ENCODE measurements at places on chromosomes 16 and 17. TPM values are rescaled to one million over a fixed set of nuclear protein-coding genes. Genes with fewer than 3 reads are reported as not detected.

GRCh38 chr17:42518046-42518754, 17.8 kb upstream of the NAGLU start:
- DNase-seq: peak; percentile 85

GRCh38 chr16:83940630-83941378, 12.2 kb upstream of the OSGIN1 start:
- DNase-seq: no peak

GRCh38 chr16:84724606-84725309, 25.0 kb downstream of the USP10 start:
- DNase-seq: no peak

GRCh38 chr16:48420437-48420836, 35.2 kb upstream of the SIAH1 start:
- peak; percentile 36 for DNase-seq

GRCh38 chr17:82876602-82877379, 37.0 kb upstream of the ZNF750 start:
- DNase-seq: peak; percentile 32

DNA sequence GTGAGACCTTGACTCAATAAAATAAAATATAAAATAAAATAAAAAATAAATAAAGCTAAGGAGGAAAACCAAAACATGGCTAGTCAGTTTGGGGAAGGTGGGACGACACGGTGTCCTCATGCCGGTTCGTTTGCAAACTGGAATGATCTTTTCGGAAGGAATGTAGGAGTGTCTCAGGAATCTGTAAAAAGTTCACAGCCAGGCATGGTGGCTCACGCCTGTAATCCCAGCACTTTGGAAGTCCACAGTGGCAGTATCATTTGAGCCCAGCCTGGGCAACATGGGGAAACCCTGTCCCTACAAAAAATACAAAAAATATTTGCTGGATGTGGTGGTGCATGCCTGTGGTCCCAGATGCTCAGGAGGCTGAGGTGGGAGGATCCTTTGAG, 14.7 kb upstream of the RPTOR start:
- DNase-seq: no peak

- no peak for DNase-seq
These were observed 740 bp downstream of the AATF start for GRCh38 chr17:36949461-36949927.

DNA sequence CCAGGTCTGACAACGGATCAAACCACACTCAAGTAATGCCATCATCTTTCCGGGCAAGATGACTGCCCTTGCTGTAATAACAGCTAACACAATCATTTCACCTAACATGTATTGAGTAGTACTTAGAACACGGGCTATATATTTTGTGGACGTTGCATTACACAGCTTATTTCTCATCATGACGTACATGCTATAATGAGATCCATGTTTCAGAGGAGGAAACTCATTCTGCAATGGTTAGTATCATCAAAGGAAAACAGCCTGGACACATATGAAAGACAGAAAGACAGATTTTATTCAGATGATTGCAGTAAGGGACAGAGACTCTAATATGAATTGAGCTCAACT, 446.7 kb downstream of the HS3ST3B1 start:
- no peak for DNase-seq

DNA sequence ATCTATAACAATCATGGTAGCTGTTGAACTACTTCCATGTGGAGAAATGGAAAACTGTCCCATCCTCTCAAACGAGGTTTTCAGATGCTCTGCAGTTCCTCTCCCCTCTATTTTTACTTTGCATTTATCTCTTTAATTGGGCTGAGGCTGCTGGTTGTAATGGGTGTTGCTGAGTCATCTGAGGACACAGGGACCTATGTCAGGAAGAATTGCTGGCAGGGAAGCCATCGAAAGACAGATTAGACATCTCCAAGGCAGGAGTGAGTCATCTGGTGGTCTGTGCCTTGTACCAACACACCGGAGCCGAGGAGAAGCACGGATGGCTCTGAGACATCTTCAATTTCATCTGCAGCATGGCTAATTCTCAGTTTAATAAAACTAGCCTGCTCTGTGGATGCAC, 394.5 kb downstream of the GRIN2A start:
- no peak for DNase-seq

MAP2K4 gene
- 16.1 TPM for total RNA-seq
